ENCODE measurements at places on chromosomes 4 and X. TPM values are rescaled to one million over a fixed set of nuclear protein-coding genes. Genes with fewer than 3 reads are reported as not detected.

The PRPS1 gene
- 11.7 TPM for polyA plus RNA-seq

The BEND2 gene
- 0.03 TPM for polyA plus RNA-seq

The SMIM31 gene
- 1.0 TPM for polyA plus RNA-seq

The CXCL13 gene
- 0.26 TPM for polyA plus RNA-seq

The ABLIM2 gene
- 1.7 TPM for polyA plus RNA-seq

The GLRA3 gene
- 0.06 TPM for polyA plus RNA-seq

The IL13RA1 gene
- polyA plus RNA-seq = 23.4 TPM

The FGD1 gene
- polyA plus RNA-seq = 1.3 TPM

The TEX11 gene
- polyA plus RNA-seq = not detected

The BMP15 gene
- polyA plus RNA-seq = 0.09 TPM

The SLC4A4 gene
- polyA plus RNA-seq = 3.2 TPM

DNA sequence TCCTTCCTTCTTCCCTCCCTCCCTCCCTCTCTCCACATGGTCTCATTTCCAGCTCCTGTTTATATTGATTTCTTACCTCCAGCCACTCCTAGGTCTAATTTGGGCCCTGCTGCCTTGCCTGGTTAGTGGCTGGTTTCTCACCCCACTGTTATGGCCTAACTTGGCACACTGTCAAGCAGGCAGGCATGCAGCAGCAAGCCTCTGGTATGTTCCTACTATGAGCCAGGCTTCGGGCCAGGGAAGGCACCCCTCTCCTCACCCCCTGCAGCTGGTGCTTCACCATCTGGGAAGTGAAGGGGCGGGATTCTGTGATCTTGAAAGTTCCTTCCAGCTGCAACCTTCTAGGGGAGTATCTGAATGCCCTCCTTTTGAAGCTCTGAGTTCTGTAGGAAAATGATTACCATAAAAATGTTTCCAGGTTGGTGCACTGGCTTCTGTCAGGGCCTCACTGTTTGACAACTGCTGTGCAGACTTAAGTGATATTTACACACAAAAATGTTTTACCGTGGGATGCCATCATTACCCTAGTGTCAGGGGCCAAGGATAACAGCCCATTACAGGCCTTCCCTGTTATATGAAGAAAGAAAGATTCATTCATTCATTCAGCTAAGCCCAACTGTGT is 10.1 kb upstream of the VMA21 start:
- DNase-seq = no peak

DNA sequence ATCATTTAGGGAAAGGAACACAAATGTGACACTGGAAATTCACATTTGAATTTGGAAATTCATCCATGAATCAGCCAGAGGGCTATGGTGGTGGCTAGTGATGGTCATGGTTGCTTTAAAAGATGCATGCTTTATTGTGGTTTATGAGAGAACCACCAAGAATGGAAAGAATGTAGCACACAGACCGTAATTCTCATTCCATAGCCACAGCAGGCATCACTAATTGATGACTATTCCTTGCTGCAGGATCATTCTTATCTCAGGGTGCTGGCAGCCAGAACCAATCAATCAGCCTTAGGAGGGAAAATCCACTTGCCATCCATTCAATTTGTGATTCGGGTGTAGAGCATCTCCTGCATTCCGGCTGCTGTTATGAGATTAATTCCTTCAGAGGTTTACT is 115.6 kb downstream of the DHRSX start:
- no peak for DNase-seq

DNA sequence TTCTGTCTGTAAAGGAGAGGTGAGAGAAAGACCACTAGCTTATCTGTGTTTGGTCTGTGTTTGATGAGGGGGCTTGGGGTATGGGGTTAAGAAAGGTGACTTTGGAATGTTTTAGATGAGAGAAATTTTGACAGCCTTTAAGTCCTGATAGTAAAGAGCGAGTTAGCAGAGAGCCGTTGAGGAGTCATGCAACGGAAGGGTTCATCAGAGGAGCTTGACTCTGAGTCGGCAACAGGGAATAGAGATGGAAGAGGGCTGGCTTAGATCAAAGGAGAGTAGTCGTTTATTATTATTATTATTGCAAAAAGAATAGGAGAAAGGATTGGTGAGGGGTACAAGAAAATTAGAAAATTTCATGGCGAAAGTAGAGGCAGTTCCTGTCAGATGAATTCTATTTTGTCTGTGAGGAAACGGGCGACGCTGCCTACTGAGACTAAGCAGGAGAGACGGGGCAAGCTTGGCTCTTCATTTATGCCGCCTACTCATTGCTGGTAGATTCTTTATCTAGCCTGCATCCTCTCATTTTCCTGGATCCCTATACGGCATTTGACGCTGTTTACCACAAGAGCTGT is 473 bp upstream of the VAMP7 start:
- no peak for DNase-seq

DNA sequence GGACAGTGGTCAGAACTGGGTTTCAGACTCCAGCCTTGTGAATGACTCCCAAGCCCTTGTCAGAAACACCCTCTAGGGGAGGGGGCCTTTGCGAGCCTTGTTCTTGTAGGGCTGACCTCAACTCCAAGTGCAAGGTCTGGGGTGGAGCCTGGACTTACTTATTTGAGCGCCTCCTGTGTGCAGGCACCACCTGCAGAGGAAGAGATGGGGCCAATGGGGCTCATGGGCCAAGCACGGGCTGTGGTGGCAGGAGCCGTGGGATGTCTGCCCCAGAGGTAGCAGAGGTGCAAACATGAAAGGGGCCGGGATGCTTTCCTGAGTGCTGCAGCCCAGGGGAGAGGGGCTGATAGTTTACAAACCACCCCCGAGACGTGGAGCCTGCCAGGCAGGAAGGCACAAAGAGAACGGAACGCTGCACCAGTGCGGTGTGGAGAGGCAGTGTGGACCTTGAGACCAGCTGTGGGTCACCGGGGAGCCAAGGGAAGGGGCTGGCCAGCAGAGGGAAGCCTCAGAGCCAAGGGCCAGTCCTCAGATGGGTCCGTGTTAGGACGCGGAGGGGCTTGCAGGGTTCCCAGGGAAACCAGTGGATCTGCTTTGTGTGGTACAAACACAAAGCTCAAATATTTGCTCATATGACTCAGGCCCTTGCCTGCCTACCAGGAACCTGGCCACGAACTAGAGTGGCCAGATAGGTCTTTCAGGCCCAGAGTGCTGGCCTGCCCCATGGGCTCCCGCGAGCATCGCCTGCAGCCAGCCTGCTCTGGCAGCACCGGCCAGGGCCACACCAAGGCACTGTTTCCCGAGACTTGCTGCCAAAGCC is 8.7 kb upstream of the TADA2B start:
- DNase-seq = peak; percentile 44

DNA sequence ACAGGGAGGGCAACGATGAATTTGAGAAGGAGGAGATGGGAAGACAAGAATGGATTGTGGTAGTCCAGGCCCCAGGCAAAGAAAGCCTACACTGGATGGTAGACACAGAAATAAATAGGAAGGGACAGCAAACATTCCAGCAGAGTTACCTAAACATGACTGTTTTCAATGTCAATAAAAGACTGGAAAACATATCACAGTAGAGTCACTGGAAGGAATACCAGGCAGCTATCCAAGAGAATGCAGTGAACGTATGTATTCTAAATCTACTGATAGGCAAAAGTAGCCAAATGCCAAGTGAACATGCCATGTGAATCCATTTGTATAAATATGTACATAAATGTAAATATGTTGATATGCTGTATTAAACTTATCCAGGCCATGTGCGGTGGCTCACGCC is 183.0 kb downstream of the PALLD start:
- DNase-seq = no peak

- DNase-seq = no peak
Observed at GRCh38 chr4:24693636-24694035, 101.7 kb upstream of the SOD3 start.

DNA sequence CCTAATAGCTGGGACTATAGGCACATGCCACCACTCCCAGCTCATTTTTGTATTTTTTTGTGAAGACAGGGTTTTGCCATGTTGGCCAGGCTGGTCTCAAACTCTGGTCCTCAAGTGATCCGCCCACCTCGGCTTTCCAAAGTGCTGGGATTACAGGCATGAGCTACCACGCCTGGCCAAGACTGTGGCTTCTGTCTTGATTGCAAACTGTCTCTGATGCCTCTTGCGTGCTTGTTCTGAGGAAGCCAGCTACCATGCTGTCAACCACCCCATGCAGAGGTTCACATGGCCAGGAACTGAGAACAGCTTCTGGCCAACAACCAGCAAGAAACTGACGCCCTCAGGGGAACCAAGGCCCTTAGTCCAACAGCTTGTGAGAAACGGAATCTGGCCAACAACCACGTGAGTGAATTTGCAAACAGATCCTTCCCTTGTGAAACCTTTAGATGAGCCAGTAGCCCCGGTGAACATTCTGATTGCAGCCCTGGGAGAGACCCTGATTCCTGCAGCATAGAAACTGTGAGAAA is 71.2 kb downstream of the SUPT20HL2 start:
- peak; percentile 29 for DNase-seq

- peak; percentile 48 for DNase-seq
Observed at GRCh38 chrX:71910643-71910985, at the start of gene NHSL2. Gene NHSL2 (plus strand): TSS chrX:71910845.

GRCh38 chrX:9037296-9037695 is 3.4 kb upstream of the FAM9B start:
- DNase-seq = no peak

GRCh38 chrX:102846544-102847236 is 90.4 kb upstream of the RAB40AL start:
- DNase-seq = no peak

- DNase-seq = no peak
Observed at GRCh38 chrX:38069273-38069672, 62.9 kb downstream of the SYTL5 start.

DNA sequence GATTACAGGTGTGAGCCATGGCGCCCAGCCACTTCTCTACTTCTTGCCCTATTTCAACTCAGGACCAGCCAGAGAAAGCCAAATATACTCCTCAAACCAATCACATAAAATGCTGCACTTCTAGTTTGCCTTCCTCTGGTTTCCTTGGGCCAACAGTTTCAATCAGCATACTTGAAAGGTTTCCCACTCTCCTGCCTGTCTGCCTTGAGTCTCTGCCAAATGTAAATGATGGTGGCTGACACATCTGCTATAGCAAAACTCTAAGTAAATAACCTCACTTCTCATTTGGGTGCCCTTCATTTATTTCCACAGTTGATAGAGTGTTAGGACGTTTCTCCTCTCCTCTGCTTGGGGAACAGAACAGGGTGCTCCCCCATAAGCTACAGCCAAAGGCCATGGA is 36.4 kb upstream of the PPA2 start:
- no peak for DNase-seq

DNA sequence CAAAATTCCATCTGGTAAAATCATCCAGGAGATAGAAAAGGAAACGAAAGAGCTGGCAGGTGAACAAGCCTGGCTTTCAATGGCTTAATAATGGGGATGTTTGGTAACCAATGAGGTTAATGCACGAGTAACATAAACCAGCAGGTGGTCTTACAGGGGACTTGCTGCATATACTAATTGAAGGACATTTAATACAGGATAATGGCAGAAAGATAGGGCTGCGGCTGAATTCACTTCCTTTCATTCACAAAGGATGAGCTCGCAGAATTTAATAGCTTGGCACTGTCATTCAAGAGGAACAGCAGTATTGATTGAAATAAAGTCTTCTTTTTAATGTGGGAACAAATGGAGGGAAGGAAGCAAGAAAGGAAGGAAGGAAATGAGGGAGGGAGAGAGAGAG is 156.3 kb upstream of the RAI2 start:
- DNase-seq = no peak

GRCh38 chr4:159564615-159565014 is 461.7 kb downstream of the RAPGEF2 start:
- no peak for DNase-seq

DNA sequence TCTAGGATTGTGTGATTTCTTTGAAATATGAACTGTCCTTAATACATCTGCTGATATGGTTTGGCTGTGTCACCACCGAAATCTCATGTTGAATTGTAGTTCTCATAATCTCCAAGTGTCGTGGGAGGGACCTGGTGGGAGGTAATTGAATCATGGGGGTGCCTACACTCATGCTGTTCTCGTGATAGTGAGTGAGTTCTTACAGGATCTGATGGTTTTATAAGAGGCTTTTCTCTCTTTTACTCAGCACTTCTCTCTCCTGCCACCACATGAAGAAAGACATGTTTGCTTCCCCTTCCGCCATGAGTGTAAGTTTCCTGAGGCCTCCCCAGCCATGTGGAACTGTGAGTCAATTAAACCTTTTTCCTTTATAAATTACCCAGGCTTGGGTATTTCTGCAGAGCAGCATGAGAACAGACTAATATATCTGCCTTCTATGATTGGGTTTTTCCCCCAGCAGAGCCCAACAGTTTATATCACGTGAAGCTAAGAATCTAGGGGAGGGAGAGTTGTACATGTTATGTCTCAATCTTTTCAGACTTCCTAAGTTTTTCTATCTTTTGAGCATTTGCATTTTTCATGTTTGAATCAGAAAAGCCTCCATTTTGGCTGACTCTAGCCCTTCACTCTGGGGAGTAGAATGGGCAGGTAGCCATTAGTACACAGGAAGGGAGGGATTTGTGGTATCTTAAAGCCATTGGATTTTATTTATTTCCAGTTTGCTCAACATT is 58.9 kb downstream of the PLAC1 start:
- DNase-seq = no peak

GRCh38 chr4:167183036-167183435 is 51.3 kb downstream of the SPOCK3 start:
- no peak for DNase-seq

DNA sequence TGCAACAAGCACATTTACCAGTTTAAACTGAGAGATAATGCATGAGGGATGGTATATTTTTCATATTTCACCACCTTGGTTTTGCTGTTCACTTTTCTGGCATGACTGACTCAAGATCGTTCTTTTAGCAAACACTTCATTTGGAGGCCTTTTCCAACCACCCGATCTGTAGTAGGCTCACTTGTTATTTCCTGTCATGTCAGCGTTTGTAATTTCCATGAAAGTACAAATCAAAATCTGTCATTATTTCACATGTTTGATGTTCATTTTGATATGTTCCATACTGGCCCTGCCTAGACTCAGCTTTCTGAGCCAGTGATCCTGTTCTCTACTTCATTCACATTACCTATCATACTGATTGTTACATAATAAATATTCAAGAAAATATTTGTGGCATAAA is 1888.3 kb upstream of the PCDH7 start:
- DNase-seq = no peak

DNA sequence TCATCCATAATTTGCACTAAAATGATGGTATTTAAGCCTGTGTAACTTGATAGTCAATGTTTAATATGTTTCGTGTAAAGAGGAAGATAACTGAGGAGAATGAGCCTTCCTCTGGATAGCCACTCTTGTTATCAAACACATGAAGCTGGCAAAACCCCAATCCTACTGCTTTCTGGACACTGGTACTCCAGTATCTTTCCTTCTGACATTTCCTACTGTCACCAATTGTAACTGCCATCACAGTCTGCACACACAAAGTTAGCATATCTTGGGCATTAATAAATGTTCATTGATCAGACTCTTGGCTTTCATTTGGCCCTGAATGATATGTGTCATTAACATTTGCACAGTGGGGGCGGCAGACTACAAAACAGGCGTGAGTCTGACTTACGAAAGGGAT is 419.1 kb downstream of the TMA16 start:
- DNase-seq = no peak

DNA sequence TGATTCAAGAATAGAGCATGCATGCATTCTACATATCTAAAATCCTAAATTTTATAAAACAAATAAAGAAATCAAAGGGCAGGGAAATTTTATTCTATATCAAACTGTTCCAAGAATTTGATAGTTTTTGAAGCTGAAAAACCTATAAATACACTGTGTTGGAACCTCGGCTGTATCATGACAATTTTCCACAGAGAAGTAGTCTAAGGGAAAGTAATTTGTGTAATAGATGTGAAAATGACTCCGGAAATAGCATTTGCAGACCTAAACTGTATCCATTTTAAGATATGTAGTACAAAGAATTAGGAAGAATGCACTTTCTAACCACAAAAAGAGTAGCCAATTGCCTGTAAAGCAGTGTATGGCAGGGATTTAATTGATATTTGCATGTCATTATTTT is 112.5 kb upstream of the WDR17 start:
- no peak for DNase-seq
